ENCODE measurements at places on chromosomes 2 and 18.

DNA sequence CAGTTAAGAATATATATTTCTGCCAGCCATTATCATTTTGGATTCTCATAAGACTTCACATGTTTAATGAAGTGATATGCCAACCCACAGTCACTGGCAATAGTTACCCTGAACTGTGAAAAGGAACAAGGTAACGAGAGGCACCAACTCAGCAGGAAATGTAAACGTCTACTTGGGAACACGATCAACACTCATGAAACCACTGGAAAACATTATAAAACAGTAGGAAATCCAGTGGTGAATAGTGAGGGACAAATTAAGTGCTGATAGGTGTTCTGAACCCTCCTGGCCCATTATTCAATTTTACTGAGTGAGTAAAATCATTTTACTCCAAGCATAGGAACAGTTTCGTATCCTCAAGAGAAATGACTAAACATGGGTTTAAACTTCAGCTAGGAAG, 17.1 kb downstream of the CCDC68 start:
- no peak for DNase-seq

DNA sequence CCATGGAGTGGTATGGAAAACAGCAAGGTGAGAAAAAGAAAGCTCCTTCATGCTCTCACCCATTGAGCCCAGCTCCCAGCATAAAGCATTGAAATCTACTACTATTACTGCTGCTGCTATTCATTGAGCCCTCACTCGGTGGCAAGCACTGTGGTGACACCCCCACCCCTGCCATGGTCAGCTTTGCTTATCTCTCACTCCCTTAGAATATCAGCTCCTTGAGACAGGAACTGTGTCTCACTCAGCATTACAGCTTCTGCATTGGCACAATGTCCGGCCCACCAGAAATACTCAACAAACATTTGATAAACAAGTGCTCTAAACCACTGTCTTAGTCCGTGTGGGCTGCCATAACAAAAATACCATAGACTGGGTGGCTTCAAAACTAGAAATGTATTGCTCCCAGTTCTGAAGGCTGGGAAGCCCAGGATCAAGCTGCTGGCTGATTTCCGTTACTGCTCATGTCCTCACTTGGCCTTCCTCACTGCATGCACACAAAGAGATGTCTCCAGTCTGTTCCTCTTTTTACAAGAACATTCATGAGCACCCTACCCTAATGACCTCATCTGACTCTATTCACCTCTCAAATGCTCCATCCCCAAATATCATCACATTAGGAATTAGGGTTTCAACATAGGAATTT, 116.3 kb downstream of the ZBTB7C start:
- DNase-seq = no peak

GRCh38 chr2:215903203-215903602, 110.1 kb downstream of the MREG start:
- no peak for DNase-seq

DNA sequence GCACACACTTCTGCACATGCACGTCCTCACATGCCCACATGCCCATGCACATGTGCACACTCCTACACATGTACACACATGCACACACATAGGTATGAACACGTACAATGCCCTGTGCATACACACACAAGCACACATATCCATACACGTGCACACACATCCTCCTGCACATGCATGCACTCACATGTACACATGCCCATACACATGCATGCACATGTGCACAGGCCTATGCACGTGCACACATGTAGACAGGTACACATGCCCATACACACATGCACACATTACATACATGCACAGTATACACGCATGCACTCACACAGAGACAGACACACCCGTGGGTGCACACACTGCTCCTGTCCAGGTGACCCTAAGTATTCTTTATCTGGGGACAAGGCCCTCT, 34.3 kb downstream of the GPC1 start:
- DNase-seq = no peak

GRCh38 chr2:240333985-240334384, 101.5 kb upstream of the GPC1 start:
- no peak for DNase-seq

DNA sequence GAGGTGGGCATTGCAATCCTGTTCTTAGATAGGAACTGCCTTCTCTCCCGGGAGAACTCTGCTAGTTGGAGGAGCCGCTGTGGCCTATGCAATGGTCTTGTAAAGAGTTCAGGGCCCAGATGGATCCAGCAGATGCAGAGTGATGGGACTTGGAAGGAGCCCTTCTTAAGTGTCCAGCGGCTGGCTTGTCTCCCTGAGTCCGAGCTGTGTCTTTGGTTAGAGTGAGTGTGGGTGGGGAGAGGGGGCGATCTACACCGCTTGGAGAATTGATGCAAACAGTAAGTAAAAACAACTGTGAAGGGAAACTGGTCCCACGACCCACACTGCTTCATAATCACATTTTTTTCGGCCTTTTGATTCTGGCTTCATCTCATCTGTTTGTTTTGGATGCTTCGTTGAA, 89.8 kb upstream of the CYRIA start:
- DNase-seq = no peak

- DNase-seq = no peak
Measured at GRCh38 chr2:2233171-2233826, 97.8 kb downstream of the MYT1L start.

GRCh38 chr2:135963841-135964240, 21.6 kb downstream of the DARS1 start:
- no peak for DNase-seq

DNA sequence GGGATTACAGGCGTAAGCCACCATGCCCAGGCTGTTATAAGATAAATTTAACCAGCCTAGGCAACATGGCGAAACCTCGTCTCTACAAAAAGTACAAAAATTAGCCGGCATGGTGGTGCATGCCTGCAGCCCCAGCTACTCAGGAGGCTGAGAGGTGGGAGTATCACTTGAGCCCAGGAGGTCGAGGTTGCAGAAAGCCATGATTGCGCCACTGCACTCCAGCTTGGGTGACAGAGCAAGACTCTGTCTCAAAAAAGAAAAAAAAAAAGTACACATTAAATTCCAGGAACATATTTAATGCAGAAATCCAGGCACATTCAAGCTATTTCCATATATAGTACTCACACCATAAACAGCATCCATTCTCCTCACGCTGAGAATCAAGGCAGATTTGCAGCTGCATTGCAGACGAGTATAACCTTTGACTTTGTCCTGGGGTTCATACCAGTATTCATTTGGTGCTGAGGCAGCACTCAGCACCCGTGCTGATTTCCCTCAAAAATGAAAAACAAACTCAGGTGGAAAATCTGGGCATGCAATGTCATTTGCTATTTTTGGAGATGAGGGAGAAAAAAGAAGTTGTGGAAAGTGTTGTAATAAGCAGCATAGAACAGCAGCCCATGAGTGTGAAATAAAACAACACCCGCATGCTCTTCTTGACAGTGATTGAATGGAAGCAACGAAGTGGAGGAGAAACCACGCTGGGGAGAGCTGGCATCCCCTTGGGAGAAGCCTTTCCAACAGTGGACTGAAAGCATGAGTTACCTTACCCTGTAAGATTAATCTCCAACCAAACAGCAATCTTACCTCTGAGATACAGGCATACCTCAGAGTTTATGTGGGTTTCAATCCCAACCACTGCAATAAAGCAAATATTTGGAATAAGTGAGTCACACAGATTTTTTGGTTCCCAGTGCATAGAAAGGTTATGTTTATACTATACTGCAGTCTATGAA, 46.8 kb upstream of the ANXA4 start:
- DNase-seq = no peak

DNA sequence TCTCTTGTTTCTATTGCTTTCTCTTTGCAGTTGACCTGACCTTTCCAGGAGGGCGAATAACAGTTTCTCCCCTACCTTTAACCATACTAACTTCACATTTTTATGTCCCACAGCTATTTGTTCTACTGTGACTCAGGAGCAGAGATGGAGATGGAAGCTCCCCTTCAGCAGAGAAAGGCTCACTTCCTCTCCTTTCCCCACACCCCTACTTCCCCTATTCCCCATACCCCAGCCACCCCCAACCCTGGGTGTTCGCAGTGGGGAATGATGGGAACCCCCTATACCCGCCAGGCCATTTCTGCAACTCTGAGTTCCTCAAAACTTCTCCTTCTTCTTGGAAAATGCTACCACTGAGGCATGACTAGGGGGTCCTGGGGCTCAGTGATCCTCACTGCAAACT, 285.4 kb upstream of the MGAT5 start:
- DNase-seq = no peak

DNA sequence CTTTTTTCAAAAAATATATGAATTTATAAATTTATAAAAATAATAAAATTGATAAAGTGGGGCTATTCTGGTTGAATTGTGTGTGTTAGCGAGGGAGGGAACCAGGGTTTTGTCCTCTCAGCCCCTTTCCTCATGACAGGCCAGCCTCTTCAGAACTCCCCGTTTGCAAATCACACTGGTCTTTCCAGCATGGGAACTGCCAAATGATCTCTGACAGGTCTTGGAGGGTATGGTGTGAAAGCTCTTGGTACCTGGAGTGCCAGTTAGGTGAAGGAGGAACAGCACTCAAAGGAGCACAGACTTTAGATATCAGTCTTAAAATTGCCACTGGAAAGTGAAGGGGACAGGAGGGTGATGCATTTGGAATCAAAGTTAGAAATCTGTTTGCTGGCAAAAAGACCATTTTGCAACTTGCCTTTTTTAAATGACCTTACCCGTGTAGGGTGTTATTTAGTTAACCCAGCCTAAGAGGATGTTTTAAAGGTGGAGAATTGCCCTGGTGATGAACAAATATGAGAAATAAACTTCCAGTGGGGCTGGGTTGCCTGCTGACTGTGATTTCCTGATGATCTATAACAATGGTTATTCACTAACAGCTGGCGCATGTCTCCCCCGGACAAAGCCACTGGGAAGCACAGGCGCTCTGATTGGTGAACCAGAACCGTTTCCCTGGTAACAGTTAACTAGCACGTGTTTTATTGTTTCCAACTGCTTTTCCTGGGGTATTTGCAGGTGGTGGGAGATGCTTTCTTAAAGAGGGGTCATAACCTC, 85.3 kb upstream of the EFEMP1 start:
- no peak for DNase-seq

GRCh38 chr2:112916625-112917247, 5.8 kb downstream of the IL37 start:
- DNase-seq = no peak

DNA sequence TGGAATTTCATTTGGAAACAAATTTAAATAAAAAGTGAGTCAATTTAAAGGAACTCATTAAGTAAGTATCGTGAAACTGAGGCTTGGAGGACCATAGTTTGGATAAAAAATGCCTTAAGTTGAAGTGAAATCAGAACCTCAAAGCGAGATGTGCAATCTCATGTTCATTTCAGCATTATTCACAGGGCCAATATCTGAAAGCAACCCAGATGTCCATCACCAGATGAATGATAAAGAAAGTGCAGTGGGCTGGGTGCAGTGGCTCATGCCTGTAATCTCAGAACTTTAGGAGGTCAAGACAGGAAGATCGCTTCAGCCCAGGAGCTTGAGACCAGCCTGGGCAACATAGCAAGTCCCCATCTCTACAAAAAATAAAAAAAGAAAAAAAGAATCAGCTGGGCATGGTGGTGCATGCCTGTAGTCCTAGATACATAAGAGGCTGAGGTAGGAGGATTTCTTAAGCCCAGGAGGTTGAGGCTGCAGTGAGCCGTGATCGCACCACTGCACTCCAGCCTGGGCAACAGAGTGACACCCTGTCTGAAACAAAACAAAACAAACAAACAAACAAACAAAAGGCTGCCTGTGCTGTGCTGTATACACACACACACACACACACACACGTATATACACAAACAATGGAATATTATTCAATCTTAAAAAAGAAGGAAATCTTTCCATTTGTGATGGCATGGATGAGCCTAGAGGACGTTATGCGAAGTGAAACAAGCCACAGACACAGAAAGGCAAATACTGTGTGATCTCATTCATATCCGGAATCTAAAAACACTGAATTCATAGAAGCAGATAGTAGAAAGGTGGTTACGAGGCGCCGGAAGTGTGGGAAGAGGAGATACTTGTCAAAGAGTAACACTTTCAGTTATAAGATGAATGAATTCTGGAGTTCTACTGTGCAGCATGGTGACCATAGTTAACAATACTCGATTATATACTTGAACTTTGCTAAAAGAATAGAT, 14.5 kb downstream of the SH3RF3 start:
- DNase-seq = no peak

GRCh38 chr2:139067874-139068273, 287.7 kb upstream of the NXPH2 start:
- DNase-seq = no peak

- DNase-seq = no peak
Measured at GRCh38 chr2:88452565-88452905, at the start of gene FOXI3. FOXI3 (minus strand) TSS chr2:88452693; CDS start chr2:88452535, 158 bp downstream.

DNA sequence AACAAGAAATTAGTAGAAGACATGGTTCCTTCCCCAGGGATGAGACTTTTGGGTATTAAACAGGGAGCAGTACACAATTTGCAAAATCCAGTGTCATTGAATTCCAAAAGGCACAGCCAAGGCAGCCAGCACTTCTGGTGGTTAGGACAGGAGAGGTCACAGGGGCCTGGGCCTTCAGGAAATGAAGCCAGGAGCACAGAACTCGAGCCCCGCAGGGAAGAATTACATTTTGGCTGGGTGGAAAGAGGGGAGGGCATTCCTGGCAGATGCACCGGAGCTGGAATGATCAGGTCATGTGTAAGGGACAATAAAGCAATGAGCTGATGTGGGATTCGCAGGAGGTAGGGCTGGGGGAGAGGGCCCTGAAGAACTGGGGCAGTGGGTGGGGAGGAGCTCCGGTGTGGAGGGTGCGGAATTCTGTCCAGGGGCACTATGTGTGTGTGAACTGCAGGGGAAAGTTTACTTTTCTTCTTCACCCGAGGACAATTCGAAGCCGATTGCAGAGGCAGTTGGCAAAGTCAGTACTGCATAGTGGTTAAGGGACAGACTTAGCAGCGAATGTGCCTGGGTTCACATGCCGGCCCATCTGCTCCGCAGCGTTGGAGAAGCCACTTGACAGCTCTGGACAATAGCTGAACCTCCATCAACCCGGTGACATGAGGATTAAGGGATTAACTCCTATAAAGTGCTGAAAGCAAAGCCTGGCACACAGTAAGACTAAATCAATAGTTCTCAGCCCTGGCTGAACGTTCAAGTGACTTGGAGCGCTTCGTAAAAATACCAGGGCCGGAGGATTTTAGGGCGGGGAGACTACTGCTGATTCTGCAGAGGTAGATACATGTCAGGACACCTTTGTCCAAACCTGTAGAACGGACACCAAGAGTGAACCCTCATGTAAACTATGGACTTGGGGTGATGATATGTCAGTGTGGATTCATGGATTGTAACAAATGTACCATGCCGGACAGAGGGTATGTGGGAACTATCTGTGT, 36.4 kb downstream of the ALPK2 start:
- DNase-seq = no peak

DNA sequence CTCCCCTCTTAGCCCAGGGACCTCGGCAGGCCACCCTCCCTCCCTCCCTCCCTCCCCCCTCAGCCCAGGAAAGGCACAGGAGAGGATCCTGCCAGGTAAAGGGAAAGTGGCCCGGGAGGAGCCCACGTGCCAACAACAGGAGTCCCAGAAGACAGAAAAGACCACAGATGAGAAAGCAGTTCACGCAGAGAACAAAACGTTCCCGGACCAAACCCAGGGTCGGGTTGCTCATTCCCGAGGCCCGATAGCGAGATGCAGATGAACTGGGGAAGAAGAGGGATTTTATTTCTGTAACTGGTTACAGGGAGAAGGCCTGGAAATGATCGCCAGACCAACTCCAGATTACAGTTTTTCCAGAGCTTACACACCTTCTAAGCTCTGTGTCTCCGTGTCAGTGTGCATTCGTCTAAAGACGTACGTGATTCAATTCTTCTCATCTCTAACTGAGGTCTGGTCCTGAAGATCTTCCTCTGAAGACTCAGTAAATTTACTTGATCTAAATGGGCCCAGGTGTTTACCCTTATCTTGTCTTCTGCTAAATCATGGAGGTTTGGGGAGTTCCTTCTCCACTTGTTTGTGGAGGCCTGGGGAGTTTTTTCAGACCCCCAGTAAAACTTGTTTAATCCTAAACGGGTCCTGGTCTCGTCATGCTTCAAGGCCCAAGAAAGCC, 807 bp upstream of the NEU4 start:
- DNase-seq = no peak

Measured in T1000 (cell line).